Fibroblast of pulmonary artery (primary cell): ENCODE measurements at places on chromosomes 3 and 15.

DNA sequence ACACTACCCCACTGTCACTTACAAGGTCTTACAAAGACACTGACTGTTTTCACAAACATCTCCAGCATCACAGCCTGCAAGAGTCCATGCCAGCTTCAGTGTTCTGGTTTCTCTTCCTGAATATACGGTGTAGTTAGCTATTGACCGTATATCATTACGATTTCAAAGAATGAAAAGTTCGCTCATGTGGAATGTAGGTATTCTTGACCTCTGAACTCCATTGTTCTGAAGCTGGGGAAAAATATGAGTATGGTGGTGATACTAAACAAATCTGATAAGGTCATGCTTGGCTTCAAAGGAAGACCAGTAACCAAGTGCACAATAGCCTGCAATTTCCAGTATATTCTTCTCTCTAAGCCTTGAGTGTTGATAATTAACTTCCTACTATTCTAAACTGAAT lies 315.7 kb upstream of the WNT5A start:
- no peak for DNase-seq

DNA sequence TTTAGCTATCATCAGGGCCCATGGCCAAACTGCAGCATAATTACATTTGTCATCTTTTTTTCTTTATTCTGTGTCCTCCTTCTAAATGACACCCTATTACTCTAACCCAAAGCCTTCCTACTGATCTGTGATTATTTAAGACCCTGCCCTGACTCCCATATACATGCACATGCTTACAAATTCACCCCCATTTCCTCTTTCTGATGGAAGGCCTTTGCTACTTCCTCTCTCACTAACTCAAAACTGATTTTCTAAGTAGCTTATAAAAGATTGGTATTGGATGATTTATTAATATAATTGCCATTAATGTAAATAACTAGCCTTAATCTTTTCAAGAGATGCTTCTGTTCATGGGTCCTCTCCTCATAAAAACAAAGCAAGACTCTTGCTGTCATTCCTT lies 179.2 kb downstream of the EDEM1 start:
- DNase-seq, result no peak

DNA sequence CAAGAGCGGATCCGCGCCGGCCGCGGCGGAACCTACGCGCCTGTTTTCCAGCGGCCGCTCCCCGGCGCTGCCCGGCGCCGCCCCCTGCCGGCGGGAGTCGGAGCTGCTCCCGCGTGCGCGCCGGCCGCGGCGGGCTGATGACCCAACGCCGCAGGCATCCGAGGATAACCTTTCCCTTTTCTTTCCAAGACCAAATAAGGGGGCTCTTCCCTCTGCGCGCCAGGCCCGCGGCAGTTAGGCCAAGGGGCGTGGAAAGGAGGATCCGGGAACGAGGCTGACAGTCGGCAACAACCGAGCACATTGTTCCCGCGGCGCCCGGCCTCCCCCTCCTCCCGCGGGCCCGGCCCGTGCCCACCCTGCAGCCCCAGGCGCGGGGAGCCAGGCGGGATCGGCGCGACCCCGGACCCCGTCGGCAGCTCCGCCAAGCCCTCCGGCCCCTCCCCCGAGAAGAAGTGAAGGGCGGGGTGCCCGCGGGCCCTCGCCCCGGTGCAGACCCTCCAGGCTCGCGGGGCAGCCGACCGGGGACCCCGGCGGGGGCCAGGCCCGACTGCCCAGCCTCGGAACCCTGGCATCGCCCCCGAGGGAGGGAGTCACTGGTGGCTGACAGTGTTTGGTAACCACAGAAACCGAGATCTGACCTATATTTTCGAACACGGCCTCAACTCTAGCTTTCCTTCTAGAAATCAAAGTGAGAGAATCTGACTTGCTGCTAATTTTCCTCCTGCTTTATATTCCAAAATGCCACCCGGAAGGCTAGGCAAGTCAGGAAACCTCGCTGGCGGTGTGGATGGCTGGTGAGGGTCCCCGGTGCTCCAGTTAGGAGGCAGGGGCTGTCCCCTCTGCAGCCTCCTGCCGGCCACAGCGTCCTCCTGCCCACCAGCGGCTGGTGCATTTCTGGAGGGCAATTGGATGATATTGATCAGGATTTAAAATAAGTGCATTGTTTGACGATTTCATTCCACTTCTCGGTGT lies 45.6 kb upstream of the SYNM start:
- DNase-seq, result peak; percentile 87

- no peak for DNase-seq
Observed at GRCh38 chr15:98276018-98276417, 315.5 kb downstream of the ARRDC4 start.

DNA sequence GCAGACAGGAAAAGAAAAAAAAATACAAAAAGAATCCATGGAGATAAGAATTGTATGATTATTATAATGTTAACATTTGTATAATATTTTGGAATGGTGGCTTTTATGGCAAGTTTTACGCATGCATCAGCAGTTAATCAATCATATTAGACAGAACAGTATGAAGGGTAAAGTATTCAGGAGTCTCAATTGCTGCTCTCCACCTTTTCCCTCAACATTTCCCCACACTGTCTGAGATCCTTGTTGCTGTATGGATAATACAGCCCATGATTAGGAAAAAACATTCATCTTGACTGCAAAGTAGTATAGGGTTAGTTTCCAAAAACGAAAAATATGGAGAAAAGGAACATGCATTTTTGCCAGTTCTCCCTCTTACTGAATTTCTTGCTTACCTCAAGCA lies 755.3 kb upstream of the ARPP21 start:
- no peak for DNase-seq

DNA sequence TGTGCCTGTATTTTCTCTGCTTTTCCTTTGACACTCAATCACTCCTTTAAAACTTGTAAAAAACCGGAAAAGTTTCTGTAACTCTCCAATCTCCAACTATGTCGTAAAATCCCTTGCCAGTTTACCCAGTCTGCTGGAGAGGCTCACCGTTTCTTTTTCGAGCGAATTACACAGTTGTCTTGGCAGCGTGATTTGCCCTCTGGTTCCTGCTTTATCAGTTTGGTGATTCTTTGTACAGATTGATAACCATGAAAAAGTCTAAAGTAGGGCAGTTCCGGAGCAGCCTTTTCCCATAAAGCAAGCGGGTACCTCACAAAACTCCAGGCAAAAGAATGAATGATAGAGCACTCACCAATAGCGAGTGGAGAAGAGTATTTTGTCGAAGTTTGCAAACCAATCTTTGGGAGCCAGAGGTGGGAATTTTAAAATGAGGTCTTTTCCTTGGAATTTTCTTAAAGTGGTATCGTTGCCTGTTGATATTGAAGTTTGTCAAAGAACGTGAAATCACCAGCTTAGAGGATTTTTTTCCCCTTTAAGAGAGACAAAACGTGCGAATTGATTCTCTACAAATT lies at the start of gene TTC23:
TTC23 (minus strand) TSS at position 312 of the 572 bp plus-strand sequence. CDS start 20,869 bp downstream, outside the sequence.
- DNase-seq, result peak; percentile 92

DNA sequence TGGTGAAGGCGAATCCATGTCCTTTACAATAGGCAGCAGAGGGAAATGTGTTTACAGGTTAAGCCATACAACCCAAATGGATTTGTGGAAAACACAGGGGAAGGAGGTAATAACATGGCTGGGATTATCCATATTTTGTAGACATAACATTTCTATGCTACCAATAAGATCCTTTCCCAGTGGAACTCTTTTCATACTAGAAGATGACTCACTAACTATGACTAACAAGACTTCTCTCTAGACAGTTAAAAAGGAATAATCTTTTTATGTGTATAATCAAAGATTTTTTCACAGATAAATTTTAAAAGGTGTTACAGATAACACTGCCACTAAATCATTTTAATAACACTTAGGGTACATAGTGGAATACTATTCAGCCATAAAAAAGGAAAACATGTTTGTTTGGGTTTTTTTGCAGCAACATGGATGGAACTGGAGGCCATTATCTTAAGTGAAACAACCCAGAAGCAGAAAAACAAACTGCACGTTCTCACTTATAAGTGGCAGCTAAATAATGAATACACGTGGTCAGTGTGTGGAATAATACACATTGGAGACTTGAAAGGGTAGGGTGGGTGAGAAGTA lies 39.6 kb downstream of the VPS13C start:
- DNase-seq, result peak; percentile 4

DNA sequence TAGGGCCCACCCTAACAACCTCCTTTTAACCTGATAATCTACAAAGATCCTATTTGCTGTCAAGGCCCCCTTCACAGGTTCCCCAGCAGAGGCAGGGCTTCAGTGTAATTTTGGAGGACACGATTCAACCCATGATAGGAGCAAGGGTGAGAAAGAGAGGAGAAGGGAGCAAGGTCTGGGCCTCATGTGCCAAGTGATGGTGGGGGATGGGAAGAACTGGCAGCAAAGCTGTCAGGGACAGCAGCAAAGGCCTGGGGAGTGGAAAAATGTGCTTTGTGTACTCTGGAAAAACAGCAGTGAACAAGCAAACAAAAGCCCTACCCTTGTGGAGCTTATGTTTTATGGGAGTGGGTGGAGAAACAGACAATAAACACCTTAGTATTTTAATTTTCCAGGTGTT lies 2.7 kb upstream of the GALNT15 start:
- no peak for DNase-seq

GRCh38 chr3:72818092-72818773 lies 30.0 kb downstream of the SHQ1 start:
- DNase-seq, result peak; percentile 63

GRCh38 chr15:53884441-53884840 lies 93.8 kb upstream of the UNC13C start:
- no peak for DNase-seq

GRCh38 chr15:85615930-85616329 lies 178.8 kb downstream of the KLHL25 start:
- peak; percentile 71 for DNase-seq

DNA sequence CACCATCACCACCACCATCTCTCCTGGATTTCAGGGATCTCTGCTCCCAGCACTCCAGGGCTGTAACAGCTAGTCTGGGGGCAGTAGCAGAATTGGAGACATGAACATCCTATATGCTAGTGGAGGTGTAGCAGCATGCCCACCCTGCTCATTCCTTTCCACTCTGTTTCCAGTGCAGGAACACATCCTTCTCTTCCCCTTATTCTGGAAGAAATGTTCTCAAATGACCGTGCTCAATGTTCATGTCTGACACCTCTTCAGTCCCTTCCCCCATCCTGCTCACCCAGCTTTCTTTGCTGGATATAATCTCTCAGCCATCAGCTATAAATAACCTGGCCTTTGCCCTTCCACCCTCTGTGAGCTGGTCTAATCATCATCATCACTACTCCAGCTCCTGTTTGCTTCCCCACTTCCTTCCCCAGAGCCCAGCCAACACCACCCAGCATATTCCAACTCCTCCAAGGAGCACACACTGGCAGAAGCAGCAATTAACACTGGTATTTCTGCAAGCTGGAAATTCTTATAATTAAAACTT lies 31.1 kb downstream of the DCLK3 start:
- DNase-seq, result no peak

DNA sequence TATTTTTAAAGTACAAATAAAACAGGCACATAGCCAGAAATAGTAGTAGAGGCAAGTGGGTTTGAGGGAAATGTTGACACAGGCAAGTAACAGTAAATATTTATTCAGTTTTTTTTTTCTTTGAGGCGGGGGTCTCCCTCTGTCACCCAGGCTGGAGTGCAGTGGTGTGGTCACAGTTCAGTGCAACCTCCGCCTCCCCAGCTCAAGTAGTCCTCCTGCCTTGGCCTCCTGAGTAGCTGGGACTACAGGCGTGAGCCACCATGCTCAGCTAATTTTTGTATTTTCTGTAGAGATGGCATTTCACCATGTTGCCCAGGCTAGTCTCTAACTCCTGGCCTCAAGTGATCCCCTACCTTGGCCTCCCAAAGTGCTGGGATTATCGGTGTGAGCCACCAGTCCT lies 43.5 kb downstream of the PHLDB2 start:
- no peak for DNase-seq

- peak; percentile 94 for DNase-seq
Observed at GRCh38 chr3:79019137-79019923, 748.5 kb downstream of the ROBO1 start.

- no peak for DNase-seq
Observed at GRCh38 chr3:146948186-146948585, 343.0 kb upstream of the PLSCR5 start.

DNA sequence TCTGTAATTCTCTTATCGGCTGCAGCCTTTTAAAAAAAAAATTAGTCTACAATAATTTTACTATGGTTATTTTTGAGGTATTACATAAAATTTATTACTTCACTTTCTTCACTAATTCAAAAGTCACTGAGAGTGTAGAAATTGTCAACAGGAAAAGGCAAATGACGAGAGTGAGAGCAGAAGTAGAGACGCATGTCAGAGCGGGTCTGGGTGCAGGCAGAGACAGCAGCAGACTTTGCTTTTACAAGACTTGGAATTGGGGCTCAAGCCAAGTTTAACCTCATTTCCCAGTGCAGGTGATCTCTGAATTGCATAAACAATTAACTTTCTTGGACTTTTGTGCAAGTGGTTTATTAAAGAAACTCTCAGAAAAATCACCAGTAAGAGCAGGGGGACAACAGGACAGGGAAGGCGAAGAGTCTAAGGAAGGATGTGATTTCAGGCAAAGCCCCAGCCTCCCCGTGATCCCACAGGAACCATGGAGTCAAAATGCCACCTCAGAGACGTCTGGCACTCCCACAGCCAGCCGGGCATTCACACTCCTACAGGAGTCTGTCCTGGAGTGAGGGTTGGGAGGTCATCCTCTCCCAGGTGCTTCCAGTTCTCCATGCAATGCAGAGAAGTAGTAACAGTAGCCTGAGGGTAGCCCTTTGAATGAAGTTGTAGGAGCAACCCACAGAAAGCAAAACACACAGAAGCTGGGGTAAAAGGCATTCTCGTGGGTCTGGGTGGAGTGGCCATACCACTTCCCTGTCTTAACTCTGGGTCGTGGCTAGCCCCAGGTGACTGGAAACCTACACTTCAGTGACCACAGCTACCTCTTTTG lies 274.0 kb upstream of the TGFBR2 start:
- no peak for DNase-seq

DNA sequence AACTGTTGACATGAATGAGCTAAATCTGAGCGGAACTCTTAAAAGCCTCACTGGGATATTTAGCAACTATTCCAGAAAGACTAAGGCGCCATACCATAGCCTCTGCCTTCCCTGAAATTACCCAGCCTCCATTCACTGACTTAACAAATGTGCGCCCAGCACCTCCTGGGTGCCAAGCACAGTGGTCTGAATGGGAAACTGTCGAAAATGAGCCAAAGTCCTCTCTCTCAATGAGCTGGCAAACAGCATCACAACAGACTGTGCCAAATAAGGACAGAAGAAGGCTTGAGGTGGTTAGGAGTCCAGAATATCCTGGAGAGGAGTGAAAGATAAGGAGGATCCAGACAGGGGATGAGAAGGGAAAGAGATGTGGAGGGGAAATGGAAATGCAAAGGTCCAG lies 332.4 kb downstream of the MAGI1 start:
- no peak for DNase-seq

DNA sequence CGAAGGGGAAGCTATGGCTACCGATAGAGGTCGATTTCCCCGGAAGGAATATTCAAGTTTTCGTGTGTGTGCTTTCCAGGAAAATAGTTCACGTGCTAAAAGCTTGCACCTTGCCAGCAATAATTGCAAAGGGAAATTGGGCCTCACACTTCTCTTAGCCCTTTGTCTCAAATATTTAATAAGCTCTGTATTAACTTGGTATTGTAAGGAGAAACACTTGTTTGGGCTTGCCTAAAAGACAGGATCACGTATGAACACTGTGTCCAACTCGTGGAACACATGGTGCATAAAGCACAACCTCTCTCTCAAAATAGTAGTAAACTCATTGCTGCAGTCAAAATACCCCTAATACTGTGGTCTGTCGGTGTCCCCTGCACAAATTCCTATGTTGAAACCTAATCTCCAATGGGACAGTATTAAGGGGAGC lies 352 bp upstream of the TMF1 start:
- DNase-seq, result no peak
